ENCODE measurements at places on chromosomes 4 and X. TPM values are rescaled to one million over a fixed set of nuclear protein-coding genes. Genes with fewer than 3 reads are reported as not detected.

Gene SPATA4
- 4.1 TPM for total RNA-seq

Gene ZCCHC18
- 1.1 TPM for total RNA-seq

Gene KIAA1210
- not detected for total RNA-seq

Gene MAGED4
- 0.55 TPM for total RNA-seq

Gene MTNR1A
- not detected for total RNA-seq

Gene HS3ST1
- 12.7 TPM for total RNA-seq

Gene NPFFR2
- total RNA-seq = not detected

Gene PRDM8
- 5.0 TPM for total RNA-seq

Gene AWAT2
- not detected for total RNA-seq
